Regular cardiac myocyte (primary cell): ENCODE measurements at places on chromosomes 1 and 21. TPM values are rescaled to one million over a fixed set of nuclear protein-coding genes. Genes with fewer than 3 reads are reported as not detected.

Gene KMO
- 0.56 and 0.96 TPM in 2 replicates for total RNA-seq

Gene CELF3
- not detected in 2 replicates for total RNA-seq

Gene CD48
- total RNA-seq: not detected in 2 replicates

Gene LCK
- not detected in 2 replicates for total RNA-seq

Gene HAO2
- not detected in 2 replicates for total RNA-seq

Gene OR2T1
- not detected in 2 replicates for total RNA-seq

Gene GJA8
- total RNA-seq: not detected in 2 replicates

Gene NLRP3
- 0.19 TPM in 1 of 2 replicates, not detected in the other for total RNA-seq

Gene AMY2A
- total RNA-seq: not detected in 2 replicates

Gene ITLN2
- total RNA-seq: 1.4 TPM in 1 of 2 replicates, not detected in the other

Gene LCE2C
- not detected in 2 replicates for total RNA-seq
